ENCODE measurements at places on chromosomes 6 and 20.

GRCh38 chr6:160327981-160328380 is 20.2 kb upstream of the SLC22A3 start:
- no peak for DNase-seq

DNA sequence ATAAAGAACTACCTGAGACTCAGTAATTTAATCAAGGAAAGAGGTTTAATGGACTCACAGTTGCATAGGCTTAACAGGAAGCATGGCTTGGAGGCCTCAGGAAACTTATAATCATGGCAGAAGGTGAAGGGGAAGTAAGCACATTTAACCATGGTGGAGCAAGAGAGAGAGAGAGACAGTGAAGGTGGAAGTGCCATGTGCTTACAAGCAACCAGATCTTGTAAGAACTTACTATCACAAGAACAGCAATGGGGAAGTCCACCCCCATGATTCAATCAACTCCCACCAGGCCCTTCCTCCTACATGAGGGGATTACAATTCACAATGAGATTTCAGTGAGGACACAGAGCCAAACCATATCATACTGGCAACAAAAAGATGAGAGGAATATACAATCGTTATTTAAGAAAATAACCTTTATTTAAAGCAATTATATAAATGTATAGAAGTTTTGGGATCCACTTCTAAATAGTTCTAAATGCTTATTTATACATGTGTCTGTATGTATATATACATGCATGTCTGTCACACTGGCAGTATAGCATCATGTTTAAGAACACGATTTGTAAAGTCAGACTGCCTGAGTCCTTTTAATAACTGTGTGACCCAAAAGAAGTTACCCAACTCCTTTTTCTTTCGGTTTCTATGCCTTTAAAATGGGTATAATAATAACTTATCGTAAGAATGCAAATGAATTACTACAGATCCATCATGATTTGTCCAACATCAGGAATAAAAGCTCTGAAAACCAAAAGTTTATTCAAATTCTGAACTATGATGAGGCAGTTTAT is 255.7 kb upstream of the THEMIS start:
- DNase-seq = no peak

DNA sequence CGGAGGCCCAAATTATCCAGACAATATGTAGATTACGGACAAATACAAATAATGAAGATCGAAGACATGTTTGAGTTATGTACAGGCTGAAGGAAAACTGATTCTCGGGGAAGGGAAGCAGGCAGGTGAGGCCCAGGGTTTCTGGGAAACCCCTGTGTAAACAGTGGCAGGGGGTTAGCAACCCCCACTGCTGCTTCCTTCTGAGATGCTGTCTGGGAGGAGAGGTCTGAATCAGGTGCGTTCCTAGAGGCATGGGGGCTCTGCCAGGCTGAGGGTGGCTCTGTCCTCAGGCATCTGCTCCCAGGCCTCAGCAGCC is 7.2 kb upstream of the MDGA1 start:
- DNase-seq = no peak

- no peak for DNase-seq
Measured at GRCh38 chr6:16505711-16506357, 255.4 kb downstream of the ATXN1 start.

DNA sequence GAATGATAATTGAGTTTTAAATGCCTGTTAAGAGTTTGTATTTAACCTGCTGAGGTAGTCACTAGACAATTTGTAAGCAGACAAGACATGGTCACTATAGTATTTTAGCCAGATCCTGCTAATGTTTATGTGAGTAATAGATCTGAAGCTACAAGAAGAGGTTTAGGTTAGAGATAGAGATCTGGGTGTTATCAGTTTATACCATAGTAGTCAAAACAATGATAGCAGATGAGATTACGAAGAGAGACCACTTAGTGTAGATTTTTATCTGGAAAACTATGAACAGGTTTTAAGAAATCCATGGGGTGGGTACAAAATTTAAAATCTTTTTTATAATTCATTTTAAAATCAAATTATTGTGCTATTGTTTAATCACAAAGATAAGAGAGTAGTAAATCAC is 47.5 kb downstream of the PHIP start:
- DNase-seq = no peak

GRCh38 chr6:82786248-82786647 is 279.4 kb downstream of the UBE3D start:
- DNase-seq = no peak

DNA sequence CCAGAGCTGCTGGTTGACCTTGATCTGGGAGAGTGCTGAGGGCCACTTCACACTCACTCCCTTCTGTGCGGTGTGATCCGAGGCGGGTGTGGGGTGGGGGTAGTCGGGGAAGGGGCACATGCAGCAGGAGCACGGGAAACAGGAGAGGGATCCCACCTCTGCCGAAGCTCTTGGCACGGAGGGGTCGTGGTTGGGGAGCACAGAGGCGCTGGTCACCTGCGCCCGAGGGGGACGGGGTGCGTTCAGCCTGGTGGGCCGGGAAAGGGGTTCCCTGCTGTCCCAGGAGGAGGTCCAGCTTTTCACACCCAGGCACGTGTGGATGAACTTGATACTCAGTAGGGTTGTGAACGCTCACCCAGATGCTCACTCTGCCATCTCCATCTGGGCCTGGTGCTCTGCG is 17.3 kb downstream of the SS18L1 start:
- DNase-seq = no peak

DNA sequence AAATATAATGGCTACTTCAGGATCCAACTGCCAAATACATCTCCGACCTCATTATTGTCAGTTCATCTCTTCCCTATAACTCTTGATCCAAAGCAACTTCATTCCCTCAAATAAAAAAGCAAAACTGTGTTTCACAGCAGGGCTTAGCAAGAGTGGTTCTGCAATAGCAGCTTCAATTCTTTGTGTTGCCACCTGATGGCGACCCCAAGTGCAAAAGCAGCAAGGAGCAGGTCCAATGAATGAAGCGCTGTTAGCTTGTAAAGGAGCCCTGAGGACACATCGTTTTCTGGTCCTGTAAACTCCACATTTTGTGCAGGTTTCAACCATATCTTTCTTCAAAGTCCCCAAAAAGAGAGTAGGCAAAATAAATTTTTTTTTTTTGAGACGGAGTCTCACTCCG is 19.6 kb downstream of the RTN4IP1 start:
- DNase-seq = peak; percentile 51

GRCh38 chr6:128167552-128167951 is 266.7 kb upstream of the THEMIS start:
- DNase-seq = no peak

DNA sequence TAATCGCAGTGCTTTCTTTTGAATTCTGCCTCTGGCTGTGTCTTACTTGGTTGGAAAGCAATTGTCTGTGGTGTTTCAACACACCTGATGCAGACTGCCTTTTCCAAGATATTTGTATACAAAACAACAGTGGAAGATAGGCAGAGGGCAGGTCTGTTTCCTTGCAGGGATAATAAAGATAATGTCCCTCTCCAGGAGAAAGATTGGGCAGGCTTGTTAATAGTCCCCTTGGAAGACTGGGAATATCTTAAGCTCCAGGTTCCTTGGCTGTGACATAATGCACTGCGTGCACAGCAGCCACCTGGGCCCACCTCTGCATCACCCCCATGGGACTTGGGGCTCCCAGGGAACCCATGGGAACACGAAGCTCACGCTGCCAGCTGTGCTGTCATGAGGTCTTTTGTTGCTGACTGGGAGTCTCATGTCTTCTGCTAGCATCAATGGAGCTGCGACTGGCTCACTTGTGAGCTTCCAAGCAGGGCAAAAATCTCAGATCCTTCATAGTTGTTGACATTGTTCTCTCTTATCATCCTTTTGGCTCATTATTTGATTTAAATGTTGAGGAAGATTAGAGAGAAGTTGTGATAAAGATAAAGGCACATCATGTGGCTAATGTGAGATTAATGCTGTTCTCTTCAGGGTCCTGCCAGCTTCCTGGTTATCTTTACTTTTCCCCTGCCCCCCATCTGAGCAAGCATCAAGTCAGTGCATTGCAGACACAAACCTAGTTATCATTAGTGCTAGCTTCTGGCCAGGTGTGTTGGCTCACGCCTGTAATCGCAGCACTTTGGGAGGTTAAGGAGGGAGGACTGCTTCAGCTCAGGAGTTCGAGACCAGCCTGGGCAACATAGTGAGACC is 107.1 kb upstream of the ASF1A start:
- no peak for DNase-seq

DNA sequence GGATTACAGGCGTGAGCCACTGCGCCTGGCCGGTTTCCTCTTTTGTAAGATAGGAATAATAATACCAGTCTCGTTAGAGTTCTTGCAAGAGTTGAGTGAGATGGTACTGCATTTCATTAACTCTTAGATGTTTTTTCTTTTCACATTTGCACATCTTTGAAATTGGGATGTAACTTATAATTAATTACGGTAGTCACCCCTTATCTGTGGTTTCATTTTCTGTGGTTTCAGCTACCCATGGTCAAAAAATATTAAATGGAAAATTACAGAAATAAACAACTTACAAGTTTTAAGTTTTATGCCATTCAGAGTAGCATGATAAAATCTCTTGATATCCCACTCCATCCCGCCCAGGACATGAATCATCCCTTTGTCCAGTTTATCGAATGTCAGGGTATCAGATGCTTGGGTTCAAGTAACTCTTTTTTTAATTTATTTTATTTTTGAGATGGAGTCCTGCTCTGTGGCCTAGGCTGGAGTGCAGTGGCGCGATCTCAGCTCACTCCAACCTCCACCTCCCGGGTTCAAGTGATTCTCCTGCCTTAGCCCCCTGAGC is 15.4 kb downstream of the PTK7 start:
- DNase-seq = no peak

DNA sequence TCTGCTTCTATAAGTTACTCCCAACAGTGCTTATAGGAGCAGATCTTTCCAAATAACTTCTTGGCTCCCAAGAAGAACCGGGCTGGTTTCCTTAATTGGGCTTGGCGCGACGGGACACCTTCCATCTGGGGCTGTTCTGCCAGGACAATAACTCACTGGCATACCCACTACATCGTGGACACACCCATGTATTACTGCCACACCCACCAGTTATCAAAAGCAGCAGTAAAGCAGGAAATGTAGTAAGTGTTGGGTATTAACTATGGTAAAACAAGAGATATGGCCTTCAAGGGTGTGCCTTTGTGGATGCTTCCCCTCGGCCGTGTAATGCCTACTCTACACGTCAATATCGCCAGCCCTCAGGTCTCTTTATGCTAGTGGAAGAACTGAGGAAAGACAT is 24.7 kb downstream of the CNKSR3 start:
- no peak for DNase-seq

DNA sequence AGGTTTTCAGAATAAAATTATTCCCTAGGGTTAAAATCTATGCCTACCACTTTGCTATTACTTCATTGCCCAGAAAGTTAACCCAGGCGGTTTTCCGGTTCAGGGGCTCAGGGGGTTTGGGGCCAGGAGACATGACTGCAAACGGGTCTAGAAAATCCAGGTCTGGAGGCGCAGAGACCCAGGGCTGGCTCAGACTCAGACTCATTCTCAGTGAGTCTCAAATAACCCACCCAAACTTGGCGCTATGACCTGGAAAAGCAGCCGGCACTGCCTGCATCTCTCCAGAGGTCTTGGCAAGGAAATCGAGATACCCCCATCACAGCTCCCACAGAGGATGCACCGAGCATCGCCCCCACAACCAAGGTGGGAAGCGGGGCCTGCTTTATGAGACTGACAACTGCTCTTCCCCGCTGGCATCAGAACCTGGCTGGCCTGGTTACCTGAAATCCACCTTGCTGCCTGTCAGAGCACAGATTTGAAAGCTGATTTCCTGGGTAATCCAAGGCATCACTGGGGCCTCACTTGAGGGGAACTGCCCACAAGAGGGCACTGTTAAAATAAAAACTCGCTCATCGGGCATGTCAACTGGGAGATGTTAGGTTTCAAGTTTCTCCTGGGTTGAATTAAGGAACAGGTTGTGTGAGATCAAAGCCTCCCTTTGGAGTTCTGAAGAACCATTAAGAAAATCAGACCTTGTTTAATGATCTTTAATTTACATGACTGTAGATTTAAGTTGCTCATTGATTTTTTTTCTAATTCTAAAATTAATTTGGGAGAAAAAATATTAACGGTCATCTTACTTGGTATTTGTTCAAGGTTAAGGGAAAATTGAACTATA is 55.1 kb downstream of the KIF16B start:
- DNase-seq = peak; percentile 79

- DNase-seq = no peak
Measured at GRCh38 chr6:53395986-53396385, 47.2 kb upstream of the ELOVL5 start.

GRCh38 chr20:58708246-58708931 is 15.8 kb downstream of the NPEPL1 start:
- DNase-seq = no peak

- no peak for DNase-seq
Measured at GRCh38 chr6:142238881-142239280, 62.9 kb upstream of the ADGRG6 start.

DNA sequence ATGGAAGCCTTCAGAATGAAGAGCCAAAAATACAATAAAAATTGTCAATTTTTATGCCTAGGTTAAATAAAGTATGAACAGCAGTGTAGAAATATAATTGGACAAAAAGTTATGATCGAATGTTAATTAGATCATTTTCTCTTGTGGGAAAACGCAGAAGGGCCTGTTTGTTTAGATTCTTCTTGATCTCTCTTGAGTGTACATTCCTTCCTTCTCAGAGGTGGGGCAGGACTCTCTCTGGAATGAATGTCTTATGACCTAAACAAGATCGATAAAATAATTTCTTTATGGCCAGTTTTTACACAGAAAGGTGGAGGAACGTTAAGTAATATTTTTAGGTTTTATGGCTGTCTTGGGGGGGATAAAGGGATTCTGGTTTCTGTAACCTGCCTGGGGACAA is 500.1 kb upstream of the MARCKS start:
- peak; percentile 37 for DNase-seq

DNA sequence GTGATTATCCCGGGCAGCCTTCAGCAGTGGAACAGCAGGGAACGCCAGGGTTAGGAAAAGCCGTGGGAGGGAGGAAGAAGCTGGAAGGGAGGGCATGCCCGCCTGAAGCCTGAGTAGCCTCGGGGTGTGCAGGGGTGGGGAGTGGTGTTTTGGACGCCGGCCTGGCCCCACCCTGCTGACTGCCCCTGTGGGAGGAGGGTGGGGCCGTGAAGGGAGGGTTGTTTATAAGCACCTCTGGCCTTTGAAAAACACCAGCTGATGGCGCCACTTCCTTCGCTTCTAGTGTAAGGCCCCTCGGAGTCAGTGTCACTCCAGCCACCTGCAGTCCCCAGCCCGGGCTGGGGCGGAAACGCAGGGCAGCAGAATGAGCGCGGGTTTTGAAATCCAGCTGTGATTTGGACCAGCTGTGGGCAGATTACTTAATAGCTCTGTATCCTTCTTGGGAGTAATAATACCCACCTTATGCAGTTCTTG is 52.8 kb upstream of the BMP6 start:
- peak; percentile 32 for DNase-seq

- DNase-seq = no peak
Measured at GRCh38 chr6:160795721-160796120, 93.7 kb downstream of the PLG start.

GRCh38 chr6:73732845-73733675 is 37.1 kb downstream of the CD109 start:
- peak; percentile 82 for DNase-seq

Measured in HT-29 (cell line).